Activated naive CD4-positive, alpha-beta T cell (primary cell): ENCODE measurements at places on chromosomes 3 and 15.

DNA sequence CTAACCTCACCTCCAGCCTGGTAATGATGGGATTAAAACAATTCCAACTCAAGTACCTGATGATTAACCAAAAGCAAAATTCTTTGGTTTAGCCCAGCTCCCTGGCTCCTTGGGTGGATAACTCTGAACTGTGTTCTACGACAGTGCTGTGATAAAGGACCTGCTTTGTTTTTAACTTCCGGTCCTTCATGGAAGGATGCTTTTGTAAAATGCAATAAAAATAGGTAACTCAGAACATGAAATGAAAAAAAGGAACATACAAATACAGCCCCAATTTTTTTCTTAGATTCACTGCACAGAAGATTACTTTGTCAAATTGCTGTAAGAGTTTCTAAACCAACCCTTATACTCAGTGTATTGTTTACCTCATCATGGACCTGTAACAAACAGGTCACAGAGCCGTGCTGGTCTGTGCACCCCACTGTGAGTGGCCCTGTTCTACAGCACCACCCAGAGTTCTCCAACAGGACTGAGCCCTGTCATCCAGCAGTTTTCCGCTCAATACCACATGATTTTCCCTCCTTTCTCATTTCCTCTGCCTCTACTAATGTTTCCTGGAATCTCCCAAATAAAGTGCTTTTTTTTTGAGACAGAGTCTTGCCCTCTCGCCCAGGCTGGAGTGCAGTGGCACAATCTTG lies 4.9 kb upstream of the PCYT1A start:
- no peak for DNase-seq

- DNase-seq: no peak
Observed at GRCh38 chr15:58393241-58393662, 38.5 kb upstream of the LIPC start.

GRCh38 chr3:102715030-102715697 lies 280.3 kb downstream of the ZPLD1 start:
- no peak for DNase-seq

DNA sequence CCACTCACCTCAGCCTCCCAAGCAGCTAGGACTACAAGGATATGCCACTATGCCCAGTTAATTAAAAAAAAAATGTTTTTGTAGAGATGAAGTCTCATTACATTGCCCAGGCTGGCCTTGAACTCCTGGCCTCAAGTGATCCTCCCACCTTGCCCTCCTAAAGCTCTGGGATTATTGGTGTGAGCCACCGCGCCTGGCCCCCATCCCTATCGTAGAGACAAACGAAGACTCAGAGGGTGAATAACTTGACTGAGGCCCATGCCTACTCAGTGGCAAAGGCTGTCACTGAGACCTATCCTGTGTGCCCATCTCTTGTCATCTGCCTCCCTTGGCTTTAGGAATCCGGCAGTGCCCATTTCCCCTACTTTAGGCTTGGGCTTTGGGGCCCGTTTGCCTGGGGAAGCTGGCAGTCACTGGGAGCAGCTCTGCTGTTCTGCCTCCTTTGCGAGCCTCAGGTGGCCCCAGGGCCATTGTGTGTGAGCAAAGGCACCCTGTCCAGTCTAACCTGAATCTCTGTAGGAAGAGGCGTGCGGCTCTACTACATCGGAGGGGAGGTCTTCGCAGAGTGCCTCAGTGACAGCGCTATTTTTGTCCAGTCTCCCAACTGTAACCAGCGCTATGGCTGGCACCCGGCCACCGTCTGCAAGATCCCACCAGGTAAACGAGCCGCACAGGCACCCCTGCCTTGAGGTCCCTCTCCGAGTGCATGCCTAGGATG lies 70.1 kb downstream of the AAGAB start:
- DNase-seq: no peak

DNA sequence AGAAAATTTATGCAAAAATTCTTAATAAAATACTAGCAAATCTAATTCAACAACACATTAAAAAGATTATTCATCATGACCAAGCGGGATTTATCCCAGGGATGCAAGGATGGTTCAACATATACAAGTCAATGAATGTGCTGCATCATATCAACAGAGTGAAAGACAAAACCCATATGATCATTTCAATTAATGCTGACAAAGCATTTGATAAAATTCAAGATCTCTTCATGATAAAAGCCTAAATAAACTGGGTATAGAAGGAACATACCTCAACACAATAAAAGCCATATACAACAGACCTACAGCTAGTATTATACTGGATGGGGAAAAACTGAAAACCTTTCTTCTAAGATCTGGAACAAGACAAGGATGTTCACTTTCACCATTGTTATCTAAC lies 89.7 kb downstream of the KBTBD8 start:
- DNase-seq: no peak

DNA sequence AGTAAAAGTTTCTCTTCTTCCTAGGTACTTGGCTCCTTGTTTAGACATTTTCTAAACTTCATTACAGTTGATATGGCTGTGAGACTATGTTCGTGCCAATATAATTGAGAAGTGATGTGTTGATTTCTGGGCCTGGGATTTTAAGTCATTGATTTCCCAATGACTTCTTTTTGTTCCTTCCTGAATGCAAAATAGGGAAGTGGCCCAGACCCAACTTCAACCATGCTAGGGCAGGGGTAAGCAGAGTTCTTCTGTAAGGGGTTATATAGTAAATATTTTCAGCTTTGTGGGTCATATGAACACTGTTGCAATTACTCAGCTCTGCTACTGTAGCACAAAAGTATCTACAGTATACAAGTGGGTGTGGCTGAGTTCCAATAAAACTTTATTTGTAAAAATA lies 320.1 kb upstream of the WNT5A start:
- DNase-seq: no peak

GRCh38 chr3:159378396-159379194 lies 576.7 kb downstream of the MFSD1 start:
- no peak for DNase-seq

GRCh38 chr3:31210068-31210645 lies 315.7 kb upstream of the GADL1 start:
- no peak for DNase-seq

GRCh38 chr3:294096-294495 lies 97.5 kb downstream of the CHL1 start:
- DNase-seq: no peak

GRCh38 chr3:37435572-37435971 lies 261.2 kb upstream of the LRRFIP2 start:
- no peak for DNase-seq

GRCh38 chr15:78663703-78664102 lies 22.7 kb upstream of the CHRNB4 start:
- DNase-seq: no peak

DNA sequence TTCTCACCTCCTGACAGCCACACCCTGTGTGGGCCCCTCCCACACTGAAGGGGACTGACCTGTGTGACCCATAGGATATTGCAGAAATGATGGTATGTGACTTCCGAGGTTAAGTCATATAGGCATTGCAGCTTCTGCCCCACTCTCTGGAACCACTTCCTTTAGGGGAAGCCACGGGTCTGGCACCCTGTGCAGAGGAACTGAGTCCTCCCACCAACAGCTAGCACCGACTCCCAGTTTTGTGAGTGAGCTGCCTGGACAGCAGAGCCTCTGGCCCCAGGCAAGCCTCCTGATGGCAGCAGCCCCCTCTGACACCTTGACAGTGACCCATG lies 24.6 kb upstream of the SLC6A6 start:
- DNase-seq: peak; percentile 5

GRCh38 chr3:145760036-145760435 lies 400.9 kb downstream of the PLOD2 start:
- no peak for DNase-seq

GRCh38 chr3:108489776-108490175 lies 20.6 kb downstream of the MYH15 start:
- no peak for DNase-seq

DNA sequence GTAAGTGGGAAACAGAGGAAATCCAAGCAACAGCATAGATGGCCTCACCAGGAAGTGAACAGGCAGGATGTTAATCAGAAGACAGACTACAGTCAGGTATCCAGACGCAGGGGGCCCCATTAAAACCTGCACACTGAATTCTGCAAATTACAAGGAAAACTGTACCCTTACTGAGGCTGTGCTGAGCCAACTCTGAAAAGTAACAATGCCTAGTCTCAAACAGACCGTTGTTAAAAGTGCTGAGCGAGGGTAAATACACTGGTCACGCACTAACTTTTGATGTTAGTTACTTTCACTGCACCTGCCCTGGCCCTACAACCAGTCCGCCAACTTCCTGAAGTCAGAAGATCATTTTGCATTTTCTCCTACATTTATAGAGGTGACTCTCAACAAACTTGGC lies 1.0 kb downstream of the TAMM41 start:
- DNase-seq: no peak

GRCh38 chr3:78857494-78858111 lies 910.2 kb downstream of the ROBO1 start:
- DNase-seq: no peak

GRCh38 chr3:47014036-47014435 lies 34.6 kb downstream of the NBEAL2 start:
- DNase-seq: no peak

GRCh38 chr3:144677103-144677502 lies 705.5 kb downstream of the DIPK2A start:
- no peak for DNase-seq

GRCh38 chr3:24854748-24855147 lies 360.1 kb upstream of the THRB start:
- no peak for DNase-seq

GRCh38 chr3:192296845-192297244 lies 430.5 kb downstream of the FGF12 start:
- no peak for DNase-seq

DNA sequence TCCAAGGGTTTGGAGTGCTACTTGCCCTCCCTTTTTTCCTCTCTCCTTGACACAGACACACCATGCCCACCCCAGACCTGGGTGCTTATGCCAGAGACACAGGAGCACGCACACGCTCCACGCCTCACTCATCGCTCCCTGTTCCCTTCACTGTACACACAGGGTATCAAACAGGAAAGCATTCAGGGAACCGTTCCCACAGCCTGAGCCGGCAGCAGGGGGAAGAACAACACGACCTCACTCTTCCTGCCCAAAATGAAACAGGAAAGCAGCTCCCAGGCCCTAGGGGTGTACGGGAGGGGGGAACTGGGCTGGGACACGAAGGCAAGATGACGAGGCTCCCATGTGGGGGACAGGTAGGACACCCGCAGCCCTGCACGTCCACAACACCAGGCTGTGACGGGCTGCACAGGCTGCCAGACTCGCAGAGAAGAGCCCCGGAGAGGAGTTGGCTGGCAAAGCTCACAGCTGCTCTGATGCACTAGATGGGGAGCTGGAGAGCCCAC lies 11.2 kb downstream of the DLL4 start:
- DNase-seq: peak; percentile 20

- no peak for DNase-seq
Observed at GRCh38 chr15:39327005-39327730, 253.7 kb upstream of the THBS1 start.

- DNase-seq: no peak
Observed at GRCh38 chr3:31440878-31441277, 91.8 kb upstream of the STT3B start.

- no peak for DNase-seq
Observed at GRCh38 chr3:126581569-126581968, 22.8 kb upstream of the C3orf22 start.

GRCh38 chr3:60079076-60079475 lies 1029.3 kb upstream of the CFAP20DC start:
- no peak for DNase-seq

- DNase-seq: no peak
Observed at GRCh38 chr3:122301063-122301462, 24.0 kb upstream of the CSTA start.

DNA sequence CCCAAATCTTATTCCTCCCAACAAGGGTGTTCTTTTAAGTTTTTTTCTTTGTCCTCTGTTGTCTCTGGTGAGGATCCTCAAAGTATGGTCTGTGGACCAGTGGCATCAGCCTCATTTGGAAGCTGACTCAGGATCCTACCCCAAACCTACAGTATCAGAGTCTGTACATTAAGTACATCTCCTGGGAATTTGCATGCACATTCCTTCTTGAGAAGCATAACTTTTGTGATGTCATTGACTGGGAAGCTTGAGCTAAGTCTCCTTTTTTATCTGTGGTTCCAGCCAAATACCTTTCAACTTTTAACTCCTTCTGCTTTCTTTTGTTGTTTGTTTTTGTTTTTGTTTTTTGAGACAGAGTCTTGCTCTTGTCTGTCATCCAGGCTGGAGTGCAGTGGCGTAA lies 40.5 kb downstream of the ARMC8 start:
- DNase-seq: no peak

DNA sequence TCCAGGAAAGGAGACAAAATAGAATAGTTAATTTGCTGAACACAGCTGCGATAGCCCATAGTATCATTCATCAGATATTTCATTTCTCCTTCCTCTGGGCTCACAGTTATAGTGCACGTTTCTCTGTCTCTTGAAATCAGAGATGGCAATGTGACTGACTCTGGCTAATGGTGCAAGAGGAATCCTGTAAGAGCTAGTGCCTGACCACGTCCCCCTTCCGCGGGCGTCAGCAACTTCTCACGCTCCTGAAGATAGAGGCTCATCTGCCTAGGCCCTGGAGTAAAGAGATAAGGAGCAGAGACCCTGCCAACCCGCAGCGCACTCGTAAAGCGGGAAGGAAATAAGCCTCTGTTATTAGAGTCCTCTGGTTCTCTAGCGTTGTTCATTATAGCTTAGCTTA lies 391.8 kb downstream of the VPS13C start:
- no peak for DNase-seq

- DNase-seq: no peak
Observed at GRCh38 chr3:56880720-56881575, 79.2 kb upstream of the ARHGEF3 start.

DNA sequence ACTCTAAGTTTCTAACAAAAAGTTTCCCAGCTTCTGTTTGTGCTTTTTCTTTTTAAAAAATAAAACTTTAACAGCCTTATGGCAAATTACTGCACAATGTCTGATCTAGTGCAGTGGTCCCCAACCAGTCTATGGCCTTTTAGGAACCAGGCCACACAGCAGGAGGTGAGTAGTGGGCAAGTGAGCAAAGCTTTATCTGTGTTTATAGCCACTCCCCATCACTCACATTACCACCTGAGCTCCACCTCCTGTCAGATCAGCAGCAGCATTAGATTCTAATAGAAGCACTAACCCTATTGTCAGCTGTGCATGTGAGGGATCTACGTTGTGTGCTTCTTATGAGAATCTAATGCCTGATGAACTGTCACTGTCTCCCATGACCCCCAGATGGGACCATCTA lies 5.6 kb downstream of the MKRN2 start:
- no peak for DNase-seq

GRCh38 chr3:30873671-30874070 lies 20.8 kb downstream of the GADL1 start:
- DNase-seq: no peak

- no peak for DNase-seq
Observed at GRCh38 chr15:41215708-41216107, 14.8 kb downstream of the EXD1 start.

DNA sequence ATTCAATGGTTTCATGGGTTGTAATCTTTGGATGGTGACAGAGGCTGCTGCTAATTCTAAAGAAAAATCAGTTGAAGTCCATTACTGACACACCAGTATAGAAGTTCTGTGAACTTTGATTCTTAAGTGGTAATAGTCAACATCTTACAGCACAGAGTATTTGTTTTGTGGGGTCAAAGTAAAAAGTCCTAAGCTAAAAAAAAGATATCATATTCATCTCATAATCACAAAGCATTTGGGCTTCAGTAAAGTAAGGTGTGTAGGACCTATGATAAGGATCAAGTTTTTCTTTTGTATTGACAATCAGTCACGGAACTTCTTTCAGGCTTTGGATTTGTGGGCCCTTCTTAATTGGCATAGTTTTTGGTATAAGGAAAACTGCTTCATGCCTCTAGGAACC lies 1.1 kb downstream of the ASTE1 start:
- DNase-seq: no peak
